K562 (cell line): ENCODE measurements at places on chromosomes 11 and 22. TPM values are rescaled to one million over a fixed set of nuclear protein-coding genes. Genes with fewer than 3 reads are reported as not detected.

GAB4 gene
- 0.16 TPM in 1 of 2 replicates, not detected in the other for polyA plus RNA-seq

OR2D2 gene
- polyA plus RNA-seq: 0.19 TPM in 1 of 2 replicates, not detected in the other

RBMXL2 gene
- polyA plus RNA-seq: 0.18 and 0.19 TPM in 2 replicates

TSPAN32 gene
- polyA plus RNA-seq: 3.3 and 7.3 TPM in 2 replicates

DGAT2 gene
- 2.2 and 2.8 TPM in 2 replicates for polyA plus RNA-seq

DNA sequence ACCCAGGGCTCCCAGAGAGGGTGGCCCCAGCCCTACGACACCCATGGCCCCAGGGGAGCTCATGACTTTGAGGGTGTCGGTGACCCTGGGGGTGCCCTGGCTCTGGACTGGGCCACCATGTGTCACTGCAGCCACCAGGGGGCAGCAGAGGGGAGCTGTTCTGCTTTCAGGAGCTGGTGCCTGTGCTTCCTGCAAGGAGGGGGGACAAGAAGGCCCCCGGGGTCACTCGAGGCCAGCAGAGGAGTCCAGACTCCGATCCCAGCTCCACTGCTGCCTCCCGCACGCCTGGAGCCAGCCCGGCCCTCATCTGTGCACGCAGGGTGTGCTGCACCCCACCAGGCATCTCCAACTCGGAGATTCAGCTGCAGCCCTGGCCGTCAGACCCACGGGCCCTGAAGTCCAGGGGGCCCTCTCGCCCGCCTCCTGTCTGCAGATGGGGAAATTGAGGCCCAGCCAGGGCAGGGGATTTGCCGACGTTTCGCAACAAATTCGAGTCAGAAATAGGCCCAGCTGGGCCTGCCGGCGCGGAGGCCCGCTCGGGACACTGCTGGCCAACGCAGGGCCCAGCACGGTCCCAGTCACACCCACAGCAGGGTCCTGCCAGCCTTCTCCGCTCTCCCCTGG is 29.5 kb upstream of the WNT7B start:
- DNase-seq: peak; percentile 85

- DNase-seq: no peak
These were observed 4.0 kb upstream of the L3MBTL2 start for GRCh38 chr22:41201141-41201540.

DNA sequence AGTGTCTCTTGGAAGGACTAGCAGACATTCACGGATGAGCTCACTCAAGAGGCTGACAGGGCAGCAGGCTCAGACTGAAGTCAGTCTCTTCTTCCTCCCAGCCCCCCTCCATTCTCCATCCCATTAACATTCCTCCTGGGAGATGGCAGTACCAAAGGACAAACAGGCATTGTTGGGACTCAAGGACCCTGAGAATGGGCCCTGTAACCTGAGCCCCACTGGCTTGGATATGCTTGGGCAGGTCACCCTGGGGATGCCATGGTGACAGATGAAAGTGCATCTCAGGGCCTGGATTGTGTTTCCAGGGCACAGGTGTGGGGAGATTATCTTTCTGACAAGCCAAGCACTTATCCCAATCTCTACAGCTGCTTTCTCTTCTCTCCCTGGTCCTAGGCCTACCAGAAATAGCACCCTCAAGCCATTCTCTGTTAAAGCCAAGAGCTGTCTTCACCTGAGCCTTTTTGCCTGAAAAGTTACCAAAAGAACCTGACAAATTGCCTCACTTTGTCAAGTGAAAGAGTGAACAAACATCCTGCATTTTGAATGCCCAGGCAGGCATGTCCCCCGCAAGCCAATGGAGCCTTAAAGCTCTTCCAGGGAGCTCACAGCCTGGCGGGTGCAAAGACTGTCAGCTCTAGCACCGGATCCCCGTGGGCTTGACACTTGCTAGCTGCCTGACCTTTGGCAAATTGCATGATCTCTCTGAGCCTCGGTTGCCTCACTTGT is 366.0 kb upstream of the NARS2 start:
- no peak for DNase-seq

- DNase-seq: no peak
These were observed 32.9 kb upstream of the SYT13 start for GRCh38 chr11:45319077-45319476.

DNA sequence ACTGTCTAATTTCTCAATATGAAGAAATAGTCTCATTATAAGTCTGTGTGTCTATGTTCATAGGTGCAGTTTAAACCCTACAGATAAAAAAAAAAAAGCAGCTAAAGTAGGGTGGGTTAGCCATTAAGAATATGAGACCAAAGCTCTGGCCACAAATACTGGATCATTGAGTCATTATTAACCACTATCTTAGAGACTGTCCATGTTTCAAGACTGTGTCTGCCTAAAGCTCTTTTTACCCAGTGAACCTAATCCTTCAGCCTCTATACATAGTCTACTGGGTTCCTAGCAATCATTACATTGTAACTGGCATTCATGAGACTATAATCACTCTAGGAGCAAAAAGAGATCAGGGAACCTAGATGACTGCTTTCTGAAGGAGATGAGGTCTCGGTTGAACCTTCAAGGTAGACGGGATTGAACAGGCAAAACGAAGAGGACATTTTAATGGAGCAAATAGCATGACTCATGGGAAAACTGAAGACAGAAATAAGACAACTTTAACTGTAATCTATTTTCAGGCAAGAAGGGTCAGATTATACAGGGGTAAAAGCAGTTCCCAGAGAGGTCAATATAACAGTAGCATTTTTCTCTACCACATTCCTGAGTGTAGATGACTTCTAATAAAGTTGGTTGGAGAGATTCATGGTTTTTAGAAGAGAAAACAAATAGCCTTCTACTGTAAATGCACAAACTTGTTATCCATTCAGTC is 64.0 kb upstream of the FIBIN start:
- no peak for DNase-seq

DNA sequence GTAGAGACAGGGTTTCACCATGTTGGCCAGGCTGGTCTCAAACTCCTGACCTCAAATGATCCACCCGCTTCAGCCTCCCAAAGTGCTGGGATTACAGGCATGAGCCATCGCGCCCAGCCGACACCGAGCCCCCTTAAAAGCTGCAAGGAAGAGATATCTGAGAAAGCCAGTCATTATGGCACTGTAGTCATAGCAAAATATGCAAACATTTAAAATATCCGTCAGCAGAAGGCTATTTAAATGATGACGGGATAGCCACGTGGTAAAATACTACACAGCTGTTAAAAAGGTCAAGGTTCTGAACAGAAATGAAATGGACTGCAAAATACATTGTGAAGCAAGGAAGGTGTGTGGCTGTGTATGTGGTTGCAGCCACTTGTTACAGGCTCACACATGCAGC is 6.4 kb upstream of the CCDC88B start:
- no peak for DNase-seq

GRCh38 chr11:75853971-75854370 is 39.0 kb downstream of the UVRAG start:
- DNase-seq: no peak

DNA sequence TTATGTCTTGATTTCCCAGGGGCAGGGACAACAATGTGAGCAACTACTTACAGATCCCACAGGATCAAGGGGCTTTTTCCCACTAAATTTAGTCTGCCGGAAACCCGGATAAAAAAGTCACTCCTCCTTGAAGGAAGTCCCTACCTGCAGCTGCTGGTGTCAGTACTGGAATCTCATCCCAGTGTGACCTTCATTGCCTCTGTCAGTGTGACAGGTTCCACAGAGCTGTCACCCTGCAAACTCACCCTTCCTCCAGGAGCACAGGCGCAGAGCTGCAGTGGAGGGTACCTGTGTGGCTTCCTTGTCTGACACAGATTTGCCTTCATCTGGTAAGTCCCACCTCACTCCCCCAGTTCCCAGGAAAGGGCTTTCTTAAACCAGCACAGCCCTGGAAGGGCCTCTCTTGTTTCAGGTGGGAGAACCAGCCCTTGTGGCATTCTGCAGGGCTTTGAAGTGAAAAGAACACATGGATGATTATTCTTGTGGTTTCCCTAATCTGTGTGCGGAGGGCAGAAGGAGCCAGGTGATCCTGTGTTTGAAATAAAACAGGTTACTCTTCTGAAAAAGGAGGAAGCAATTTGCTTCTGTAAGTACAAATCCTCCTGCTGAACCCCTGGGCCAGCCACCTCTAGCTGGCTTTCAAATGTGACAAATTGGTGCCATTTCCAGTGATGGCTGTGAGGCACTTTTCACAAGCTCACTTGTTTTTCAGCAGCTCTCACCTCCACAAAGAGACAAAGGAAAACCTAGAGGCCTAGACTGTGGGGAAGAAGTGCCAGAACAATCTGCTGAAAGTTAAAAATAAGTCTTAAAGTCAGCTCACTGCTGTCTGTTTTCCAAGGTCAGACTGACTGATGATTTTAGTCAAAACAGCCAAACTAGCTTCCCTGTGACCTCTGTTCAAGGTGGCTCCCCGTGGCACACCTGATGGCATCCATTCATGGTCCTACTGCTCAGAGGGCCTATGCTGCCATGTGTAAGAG is 9.2 kb upstream of the PRSS23 start:
- DNase-seq: no peak

GRCh38 chr11:10762185-10762584 is 11.1 kb downstream of the CTR9 start:
- DNase-seq: no peak

DNA sequence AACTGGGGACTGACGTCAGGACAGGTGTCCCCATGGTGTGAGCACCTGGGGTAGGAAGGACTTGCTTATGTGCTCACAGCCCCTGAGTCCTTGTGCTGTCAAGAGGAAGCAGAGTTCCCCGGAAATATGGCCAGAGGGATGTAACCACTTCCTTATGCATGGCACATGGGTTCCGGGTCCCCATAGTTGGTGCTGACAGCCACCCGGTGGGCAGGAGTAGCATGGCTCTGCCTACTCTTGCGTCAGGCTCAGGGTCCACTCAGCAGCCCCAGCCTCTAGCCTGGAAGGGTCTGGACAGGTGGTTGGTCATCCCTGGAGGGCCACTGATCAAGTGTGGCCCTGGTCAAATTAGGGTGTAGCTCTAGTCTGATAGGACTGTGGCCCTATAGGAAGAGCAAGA is 42.8 kb upstream of the CCND1 start:
- no peak for DNase-seq
